NCI-H524 (cell line): ENCODE measurements at places on chromosomes 7 and 10.

- DNase-seq: no peak
Measured at GRCh38 chr10:90642650-90643049, 215.2 kb downstream of the HTR7 start.

DNA sequence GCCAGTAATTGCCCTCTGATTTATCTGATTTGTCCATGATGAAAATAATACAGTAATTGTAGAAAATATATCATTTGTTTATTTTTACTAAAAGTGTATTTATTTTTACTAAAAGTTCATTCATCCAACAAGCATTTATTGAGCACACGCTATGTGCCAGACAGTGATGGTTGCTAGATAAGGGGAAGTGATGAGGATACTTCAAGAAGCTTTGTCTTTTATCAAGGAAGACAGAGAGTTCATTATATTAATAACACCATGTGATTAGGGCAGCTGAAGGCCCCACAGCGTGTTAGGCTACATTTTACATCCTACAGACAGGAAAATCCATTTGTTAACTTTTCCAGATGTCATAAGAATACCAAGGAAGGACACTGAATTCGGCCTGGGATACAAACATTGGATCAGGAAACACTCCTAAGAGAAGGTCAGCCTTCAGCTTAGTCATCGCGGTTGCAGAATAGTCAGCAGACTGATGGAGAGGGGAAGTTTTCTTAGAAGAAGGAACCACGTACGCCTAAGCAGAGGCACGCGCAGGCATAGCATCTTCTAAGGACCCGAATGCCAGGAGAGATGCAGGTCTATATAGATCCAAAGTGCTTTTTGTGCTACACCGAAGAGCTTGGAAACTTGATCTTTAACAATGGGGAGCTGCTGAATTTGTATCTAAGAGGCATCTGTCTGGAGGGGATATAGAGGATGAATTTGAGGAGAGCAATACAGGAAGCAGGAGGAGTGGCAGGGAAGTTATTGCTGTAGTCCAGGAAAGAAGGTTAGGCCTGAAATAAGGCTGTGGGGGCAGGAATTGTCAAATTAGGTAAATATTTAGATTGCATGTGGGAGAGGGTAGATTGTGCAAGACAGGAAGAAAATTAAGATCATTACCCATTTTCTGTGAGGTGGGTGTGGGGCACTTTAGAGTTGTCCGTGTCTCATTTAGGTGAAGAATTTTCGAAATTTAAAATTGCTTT is 85.7 kb downstream of the LRGUK start:
- DNase-seq: no peak

GRCh38 chr10:43372765-43373361 is 1.4 kb downstream of the FXYD4 start:
- no peak for DNase-seq

- no peak for DNase-seq
Measured at GRCh38 chr10:78313048-78313381, 279.4 kb downstream of the RPS24 start.

DNA sequence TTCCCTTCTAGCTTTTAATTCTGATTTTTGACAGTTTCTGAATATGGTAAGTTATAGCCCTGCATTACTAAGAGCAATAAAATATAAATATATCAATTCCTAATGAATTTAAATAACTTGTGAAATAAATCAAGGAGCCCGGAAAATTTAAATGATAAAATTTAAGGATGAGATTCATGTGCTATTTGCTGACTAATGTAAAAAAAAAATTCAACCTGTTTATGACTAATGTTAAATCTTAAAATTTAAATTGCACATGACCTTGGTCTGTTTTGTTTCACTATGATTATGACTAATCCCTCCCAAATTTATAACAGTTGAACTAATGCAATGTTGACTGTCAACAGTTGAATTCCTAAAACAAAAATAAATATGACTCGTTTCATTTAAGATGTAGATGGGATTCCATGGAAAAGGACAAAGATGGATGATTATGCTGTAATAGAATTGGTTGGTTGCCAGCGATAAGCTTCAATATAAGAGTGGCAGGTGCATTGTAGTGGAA is 419.9 kb downstream of the NRG3 start:
- DNase-seq: no peak

DNA sequence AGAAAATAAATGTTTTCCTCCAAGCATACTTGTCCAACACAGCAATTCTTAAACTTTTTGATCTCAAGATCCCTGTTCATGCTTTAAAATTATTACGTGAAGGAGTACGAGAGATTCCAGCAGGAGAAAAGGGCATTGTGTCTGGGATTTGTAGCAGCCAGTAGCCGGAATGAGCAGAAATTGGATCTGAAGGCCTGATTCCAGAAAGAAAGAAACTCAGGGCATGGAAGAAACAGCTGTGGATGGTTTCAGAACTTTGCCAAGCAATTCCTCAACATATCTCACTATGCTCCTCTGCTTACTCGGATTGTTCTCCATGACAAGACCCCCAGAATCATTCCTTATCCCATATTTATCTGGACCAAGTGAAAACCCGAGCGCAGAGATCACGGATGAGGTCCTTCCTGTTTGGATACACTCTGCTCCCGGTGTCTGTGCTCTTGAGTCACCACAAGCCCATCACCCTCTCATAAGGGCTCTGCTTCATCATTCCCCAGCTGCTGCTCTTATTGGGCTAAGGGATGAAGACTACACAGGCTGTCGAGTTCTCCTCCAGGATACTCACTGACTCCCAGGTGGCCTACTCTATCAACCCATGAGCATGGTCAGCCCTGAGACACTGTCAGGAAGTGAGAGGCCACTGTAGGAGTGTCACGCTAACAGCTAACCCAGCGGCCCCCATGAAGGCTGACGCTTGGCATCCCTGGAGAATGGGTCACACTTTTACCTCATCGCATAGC is 121.0 kb upstream of the LANCL2 start:
- DNase-seq: no peak

DNA sequence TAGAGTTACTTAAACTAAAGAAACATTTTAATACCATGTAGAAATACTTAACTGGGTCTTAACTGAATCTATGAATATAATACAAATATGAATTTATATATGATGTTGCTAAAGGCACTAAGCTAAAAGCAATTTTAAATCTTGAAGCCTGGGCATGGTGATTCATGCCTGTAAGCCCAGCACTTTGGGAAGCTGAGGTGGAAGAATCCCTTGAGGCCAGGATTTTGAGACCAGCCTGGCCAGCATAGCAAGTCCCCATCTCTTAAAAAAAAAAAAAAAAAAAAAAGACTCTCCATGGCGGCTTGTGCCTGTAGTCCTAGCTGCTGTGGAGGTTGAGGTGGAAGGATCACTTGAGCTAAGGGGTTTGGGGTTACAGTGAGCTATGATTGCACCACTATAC is 95.3 kb downstream of the CCSER2 start:
- no peak for DNase-seq

GRCh38 chr10:59868696-59869593 is 37.4 kb downstream of the CCDC6 start:
- DNase-seq: peak; percentile 75

DNA sequence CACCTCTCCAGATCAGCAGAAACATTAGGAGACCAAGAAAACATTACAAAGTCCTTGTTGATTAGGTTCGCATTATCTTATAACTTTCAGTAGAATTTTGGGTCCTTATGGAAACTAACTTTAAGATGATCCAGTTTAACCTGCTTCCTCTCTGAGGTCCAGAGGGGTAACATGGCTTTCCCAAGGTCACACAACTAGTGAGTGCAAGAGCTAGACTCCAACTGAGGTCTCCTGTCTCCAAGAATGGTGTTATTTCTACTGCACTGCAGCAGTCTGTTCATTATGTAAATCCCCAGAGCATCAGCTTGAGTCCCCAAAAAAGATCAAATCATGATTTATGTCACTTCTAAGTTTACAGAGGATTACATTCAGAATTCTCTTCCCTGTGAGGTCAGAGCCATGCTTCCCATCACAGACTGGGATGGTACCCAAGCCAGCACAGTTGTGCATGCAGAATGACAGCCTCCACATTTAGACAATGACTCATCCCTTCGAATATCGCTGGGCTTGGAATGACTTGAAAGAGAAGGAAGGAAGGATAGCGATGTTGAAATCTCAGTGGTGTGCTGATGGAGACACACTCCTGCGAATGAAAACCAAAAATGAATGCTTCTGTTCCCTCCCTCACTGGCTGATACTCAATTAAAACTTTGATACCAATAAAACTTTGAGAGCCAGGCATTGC is 163.1 kb upstream of the PLXNA4 start:
- DNase-seq: no peak

DNA sequence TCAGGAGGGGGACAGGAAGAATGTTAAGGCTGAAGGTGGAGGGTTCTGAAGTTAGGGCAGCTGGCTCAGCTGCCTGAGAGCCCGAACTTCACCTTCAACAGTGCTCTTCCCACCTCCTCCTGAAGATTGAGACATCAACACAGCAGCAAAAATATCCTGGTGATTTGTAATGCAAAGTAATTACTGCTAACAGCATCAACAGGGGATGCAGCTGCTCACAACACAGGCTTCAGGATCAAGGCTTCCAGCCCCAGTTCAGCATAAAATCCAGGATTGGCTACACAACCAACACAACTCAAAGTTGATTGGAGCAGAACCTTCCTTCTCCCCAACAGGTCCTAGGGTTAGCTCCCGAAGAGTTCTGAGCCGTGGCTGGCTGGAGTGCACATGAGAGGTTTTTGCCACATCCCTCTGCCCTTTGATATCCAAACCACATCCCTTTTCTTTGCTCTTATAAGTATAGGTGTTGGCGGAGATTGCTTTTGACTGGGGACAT is 242.4 kb downstream of the KIAA1217 start:
- DNase-seq: no peak

GRCh38 chr10:111125102-111125501 is 48.3 kb downstream of the ADRA2A start:
- no peak for DNase-seq

- DNase-seq: no peak
Measured at GRCh38 chr7:67348171-67348570, 351.5 kb downstream of the TYW1 start.

GRCh38 chr10:77160679-77161078 is 476.9 kb downstream of the KCNMA1 start:
- DNase-seq: no peak

- no peak for DNase-seq
Measured at GRCh38 chr10:61321041-61321857, 131.9 kb downstream of the TMEM26 start.

DNA sequence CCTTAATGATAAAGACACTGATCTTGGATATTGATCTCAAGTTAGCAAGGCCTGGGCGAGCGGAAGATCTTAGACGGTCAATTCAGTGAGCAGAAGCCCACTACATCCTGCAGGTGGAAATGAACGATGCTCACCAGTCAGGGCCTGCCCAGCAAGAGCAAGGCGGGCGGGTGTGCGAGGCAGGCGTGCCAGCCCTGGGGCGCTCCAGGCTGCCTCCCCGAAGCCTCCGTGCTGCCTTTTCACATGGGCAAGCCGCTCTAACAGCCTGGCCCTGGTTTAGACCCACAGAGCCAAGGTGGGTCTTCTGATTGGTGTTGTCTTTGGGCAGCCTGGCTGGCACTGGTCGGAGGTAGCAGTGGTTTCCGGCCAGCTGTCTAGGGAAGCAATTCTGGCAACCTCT is 475.1 kb upstream of the FOXK1 start:
- DNase-seq: no peak

DNA sequence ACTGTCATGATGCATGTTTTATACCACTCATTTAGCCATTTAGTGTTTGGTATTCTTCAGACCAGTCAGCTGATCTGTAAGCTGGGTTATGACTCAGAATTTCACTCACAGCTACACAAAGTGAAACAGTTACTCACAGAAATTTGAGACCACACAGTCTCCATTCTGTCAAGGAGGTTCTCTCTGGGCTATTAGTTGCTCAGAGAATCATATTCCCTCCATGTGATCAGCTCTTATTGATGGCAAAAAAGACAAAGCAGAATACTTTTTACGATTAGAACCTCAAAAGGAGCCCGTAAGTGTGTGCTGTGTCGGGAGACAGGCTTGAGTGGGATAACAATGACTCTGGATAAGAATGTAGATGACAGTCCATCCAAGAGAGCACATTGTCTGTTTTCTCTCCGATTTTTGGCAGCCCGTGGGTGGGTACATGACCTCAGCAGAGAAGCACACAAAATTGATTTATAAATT is 277.6 kb upstream of the SORCS1 start:
- DNase-seq: no peak

DNA sequence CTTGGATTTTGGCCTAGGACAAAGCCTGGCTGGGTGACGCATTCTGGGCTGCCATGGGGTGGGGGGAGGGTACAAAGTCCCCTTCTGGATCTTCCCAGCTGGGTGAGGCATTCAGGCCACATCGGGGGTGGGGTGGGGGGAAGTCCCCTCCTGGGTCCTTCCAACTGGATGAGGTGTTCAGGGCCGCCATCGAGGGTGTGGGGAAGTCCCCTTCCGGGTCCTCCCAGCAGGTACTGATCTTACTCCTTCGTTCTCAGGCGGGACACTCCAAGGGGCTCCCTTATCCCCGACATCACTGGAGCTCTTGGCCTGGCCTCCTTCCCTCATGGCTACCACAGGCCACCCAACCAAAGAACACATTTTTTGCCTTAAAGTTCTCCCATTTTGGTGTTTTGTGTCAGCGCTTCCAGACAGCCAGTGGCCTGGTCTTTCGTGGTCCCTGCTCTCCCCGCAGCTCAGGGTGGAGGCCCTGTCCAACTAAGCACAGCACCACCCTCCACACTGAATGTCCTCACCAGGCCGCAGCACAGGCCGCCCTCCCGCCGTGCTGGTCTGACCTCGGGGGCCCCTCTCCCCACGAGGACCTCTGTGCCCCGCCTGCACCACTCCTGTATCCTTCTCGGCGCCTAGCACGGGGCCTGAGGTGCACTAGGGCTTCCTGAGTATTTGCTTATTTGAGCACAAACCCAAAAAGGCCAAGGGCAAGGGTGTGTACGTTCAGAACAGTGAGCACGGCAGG is 38.5 kb downstream of the EN2 start:
- DNase-seq: no peak

- DNase-seq: no peak
Measured at GRCh38 chr10:91627344-91628102, 5.3 kb downstream of the PPP1R3C start.
